ENCODE measurements at places on chromosomes 11 and 22.

DNA sequence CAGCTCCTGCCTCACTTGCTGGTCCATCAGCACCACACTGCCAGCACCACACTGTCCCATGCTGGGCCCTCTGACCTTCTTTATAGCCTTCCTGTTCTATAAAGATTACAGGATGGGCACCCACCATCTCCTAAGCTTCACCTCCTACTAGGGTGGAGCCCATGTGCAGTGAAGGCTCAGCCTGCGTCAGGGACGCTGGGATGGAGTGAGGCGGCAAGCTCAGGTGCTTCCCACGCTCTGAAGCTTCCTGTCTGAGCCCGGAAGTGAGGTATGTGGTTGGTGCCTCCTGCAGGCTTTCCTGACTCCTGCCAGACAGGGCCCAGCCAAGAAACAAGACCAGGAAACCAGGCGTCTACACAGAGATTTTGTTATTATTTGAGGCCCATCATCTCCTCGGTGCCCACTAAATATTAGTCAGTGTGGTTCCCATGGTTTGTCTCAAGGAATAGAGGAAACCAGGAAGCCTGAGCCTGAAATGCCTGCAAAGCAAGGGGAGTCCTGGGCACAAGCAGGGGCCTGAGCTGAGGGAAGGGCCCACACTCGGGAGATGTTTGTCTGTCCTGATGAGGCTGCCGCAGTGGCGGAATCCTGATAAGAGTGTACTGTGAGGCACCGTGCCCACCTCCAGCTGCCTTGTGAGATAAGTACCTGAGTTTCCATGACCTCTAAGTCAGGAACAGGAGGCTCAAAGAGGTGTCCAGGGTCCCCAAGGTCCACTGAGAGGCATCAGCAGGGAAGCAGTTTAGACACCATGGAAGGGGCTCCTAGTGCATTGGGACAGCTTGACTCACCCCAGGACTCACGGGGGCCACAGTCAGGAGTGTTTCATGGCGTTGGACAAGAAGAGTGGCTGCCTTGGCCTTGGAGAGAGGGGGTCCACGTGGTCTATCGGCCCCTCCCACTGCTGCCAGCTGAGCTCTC is 22.0 kb downstream of the RSPH14 start:
- peak; percentile 75 for DNase-seq

GRCh38 chr11:78338138-78338537 is 79.5 kb downstream of the GAB2 start:
- no peak for DNase-seq

DNA sequence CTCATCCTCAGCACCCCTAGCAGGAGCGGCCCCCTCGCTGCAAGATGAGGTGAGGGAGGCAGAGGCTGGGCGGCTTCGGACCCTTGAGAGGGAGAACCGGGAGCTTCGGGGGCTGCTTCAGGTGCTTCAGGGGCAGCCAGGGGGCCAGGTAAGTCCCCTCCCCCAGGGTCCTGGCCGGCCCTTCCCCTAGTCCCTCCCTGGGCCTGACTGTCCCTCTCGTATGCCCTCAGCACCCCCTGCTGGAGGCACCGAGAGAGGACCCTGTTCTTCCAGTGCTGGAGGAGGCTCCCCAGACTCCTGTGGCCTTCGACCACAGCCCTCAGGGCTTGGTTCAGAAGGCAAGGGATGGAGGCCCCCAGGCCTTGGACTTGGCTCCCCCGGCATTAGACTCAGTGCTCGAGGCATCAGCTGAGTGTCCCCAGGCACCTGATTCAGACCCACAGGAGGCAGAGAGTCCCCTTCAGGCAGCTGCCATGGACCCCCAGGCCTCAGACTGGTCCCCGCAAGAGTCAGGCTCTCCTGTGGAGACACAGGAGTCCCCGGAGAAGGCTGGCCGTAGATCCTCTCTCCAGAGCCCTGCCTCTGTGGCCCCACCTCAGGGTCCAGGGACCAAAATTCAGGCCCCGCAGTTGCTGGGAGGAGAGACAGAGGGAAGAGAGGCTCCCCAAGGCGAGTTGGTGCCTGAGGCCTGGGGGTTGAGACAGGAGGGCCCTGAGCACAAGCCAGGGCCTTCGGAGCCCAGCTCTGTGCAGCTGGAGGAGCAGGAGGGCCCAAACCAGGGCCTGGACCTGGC is 4.0 kb downstream of the CCDC88B start:
- DNase-seq, result no peak

DNA sequence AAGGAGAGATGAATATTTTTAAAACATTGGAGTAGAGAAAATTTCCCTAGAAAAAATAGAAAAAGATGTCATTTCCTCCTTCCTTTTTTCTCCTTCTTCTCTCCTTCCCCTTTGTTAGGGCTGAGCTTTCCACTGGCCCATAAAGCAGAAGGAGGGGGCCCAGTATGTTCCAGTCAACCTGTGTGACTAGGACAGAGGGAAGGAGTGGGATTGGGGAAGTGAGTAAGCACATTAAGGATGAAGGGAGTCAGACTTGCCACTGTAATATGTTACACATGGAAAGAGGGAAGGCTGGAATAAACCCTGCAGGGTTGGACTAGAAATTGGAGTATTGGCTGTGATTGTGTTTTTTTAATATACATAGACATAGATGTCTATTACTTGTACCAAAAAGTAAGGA is 20.1 kb upstream of the SPINDOC start:
- no peak for DNase-seq

GRCh38 chr11:77269484-77270123 is 31.9 kb downstream of the GDPD4 start:
- DNase-seq, result no peak

- no peak for DNase-seq
Observed at GRCh38 chr11:104130161-104130560, 33.8 kb downstream of the PDGFD start.

DNA sequence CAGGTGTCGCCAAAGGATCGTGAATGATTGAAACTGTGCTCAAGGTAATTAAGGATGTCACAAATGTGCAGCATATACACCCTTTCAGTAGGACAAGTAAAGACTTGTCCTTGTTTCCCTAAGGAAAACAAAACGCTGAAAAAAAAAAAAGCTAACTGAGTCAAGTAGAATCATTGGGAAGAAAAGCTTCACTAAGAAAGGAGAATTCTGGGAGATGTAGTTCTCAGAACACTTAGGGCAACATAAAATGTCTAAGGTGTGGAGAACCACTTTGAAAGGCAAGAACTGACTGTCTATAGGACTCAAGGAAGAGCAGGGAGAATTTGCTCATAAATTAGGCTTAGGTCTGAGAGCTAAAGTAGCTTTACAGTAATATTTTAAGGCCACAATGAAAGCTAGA is 2.9 kb upstream of the OR5T1 start:
- no peak for DNase-seq

DNA sequence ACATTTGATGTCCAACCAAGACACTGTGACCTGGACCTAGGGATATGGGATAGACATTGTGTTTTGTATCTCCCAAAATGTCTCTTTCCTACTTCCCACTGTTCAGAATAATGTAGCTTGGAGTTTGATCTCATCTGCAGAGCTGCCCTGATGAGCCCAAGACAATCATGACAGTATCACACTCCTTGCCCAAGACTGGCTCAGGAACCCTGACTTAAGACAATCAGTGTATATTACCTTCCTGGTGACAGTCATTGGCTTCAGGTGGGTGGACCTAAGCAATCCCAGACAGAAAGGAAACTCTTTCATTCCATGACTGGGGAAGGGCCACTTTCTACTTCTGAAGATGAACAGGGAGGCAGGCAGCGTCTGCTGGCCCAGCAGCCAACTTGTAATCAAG is 14.3 kb upstream of the RTN4RL2 start:
- no peak for DNase-seq

DNA sequence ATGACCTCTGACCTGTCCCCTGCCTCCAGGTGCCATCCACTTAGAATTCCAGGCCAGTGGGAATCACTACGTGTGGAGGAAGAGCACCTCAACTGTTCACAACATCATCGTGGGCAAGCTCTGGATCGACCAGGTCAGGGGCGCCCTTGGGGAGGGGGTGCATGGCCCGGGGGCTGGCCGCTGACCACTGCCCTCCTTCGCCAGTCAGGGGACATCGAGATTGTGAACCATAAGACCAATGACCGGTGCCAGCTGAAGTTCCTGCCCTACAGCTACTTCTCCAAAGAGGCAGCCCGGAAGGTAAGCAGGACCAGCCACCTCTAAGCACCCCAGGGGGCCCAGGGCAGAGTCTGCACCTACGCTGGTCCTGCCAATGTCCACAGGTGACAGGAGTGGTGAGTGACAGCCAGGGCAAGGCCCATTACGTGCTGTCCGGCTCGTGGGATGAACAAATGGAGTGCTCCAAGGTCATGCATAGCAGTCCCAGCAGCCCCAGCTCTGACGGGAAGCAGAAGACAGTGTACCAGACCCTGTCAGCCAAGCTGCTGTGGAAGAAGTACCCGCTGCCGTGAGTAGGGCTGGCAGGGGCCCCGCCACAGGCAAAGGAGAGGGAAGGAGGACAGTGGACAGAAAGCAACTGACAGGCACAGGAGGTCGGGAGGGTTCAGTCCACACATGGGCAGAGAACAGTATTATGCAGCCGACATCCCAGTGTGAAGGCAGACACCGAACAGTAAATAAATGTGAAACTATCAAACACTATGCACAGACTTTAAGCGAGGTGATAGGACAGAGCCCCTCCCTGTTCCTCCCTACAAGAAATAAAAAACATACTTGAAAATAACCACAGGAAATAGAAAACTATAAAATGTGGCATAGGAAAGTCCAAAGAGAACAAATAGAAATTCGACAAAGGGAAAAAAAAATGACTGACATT is 74.9 kb downstream of the MORC2 start:
- DNase-seq, result no peak

GRCh38 chr11:124481365-124482323 is 36.1 kb upstream of the OR8B8 start:
- DNase-seq, result no peak

DNA sequence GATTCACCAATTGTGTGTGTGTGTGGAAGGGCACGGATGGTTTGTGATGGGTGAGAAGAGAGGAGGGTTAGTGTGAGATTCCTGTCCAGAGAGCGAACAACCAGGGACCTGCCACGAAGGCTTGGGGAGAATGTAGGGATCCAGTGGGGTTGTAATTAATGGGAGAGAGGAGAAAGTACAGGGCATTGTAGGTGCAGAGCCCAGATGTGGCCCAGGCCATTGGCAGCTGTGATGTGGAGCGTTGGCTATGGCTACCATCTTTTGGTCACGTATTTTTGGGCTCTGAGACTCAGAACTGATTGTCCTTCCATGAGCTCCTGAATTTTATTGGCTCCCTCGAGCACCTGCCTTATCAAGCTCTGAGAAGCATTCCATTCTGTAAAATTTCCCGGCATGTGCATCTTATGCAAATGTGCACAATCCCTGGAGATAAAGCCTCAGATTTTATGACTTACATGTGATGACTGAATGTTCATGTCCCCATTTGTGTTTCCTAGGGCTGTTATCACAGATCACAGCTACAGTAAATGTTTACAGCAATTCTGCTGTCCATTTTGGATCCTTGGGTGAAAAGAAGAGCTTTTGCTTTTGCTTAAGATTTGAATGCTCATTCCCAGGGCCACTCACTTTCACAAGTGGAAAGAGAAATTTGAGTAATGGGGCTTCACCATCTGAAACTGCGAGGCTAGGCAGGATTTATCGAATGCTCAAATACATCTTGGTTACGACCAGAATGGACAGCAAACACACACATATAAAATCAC is 33.1 kb downstream of the SLC5A1 start:
- DNase-seq, result no peak

GRCh38 chr22:23419171-23419570 is 160.9 kb downstream of the IGLL1 start:
- DNase-seq, result no peak

DNA sequence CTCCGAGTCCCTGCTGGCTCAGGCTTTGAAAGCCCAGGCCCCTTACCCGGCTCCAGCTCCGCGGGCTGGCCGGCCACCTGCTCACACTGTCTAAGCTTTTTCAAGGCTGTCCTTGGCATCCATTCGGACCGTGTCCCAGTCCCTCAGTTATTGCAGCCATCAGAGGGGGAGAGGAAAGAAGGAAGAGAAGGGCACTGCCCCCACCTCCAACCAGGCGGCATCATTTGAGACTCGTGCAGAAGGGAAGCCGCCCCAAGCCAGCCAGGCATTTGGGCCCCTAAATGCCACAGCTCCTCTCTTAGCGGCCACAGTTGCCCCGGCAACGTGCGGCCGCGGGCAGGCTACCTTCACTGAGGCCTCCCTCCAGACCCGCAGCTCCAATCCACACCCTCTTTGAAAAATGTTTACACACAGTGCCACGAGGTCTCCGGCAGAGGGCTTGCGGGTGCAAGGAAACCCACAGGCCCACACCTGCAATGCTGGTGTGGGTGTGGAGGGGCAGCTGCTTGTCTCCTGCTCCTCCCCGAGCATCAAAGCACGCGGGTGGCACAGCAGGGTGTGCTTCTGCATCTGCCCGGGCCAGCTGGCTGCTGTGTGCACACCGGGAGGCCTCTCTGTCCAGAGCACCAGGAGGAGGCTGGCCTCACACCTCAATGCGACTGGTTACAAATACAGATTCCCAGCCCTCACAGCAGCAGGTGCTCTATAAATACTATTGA is 124.4 kb downstream of the CTTN start:
- no peak for DNase-seq

GRCh38 chr11:104844451-104844850 is 53.8 kb downstream of the CASP12 start:
- DNase-seq, result no peak

- no peak for DNase-seq
Observed at GRCh38 chr11:88304352-88304751, 33.2 kb downstream of the CTSC start.

GRCh38 chr11:13772223-13773046 is 104.0 kb downstream of the FAR1 start:
- DNase-seq, result peak; percentile 79

DNA sequence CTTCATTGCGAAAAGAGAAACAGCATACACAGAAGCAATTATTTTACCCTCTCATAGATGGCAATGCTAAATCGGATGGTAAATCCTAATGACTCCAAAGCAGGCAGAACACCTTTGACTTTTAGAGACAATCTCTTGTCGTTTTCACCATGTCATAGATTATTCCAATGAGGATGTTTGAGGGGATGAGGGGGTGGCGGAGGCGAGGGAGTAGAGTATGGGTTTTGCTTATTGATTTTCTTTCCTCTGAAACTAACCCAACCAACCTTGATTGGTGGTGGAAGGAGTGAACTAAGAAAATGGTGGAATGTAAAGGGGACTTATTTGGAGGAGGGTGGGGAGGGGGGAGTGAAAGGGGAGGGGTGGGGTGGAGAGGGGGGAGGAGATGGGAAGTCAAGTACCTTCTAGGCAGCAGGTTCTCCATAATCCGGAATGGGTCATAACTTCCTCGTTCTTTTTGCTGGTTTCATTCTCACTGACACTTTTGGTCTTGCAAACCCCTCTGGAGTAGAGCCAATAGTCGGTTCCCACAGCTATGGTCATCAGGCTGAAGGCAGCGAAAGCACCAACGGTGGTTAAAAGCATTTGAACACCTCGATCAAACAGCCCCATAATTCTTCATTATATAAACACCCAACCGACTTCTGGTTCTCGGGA is 1.5 kb downstream of the CACNG2 start:
- DNase-seq, result no peak

DNA sequence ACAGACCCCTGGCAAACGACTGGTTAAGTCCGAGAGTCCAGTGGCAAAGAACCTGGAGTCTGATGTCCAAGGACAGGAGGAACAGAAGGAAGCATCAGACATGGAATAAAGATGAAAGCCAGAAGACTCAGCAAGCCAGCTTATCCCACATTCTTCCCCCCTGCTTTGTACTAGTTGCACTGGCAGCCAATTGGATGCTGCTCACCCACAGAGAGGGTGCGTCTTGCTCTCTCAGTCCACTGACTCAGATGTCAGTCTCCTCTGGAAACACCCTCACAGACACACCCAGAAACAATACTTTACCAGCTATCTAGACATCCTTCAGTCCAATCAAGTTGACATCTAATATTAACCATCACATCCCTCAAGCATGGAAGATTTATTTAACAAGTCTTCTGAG is 1265.8 kb upstream of the CNTN5 start:
- DNase-seq, result no peak

- DNase-seq, result no peak
Observed at GRCh38 chr11:11519184-11519583, 102.6 kb downstream of the GALNT18 start.
